SHP77 treated with DMSO at 0.1 percent for 48 hours (cell line): ENCODE measurements at places on chromosomes 6 and 20.

DNA sequence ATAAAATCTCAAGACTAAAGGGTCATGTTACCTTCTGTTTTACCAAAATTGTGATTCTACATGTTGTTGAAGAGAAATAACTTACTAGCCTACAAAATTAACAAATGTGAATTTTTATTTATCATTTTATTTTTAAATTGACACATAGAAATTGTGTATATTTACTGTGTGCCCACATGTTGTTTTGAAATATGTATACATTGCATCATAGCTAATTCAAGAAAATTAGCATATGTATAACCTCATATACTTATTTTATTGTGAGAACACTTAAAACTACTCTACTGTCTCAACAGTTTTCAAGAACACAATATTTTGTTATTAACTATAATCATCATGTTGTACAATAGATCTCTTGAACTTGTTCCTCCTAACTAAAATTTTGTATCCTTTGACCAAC is 177.8 kb downstream of the EPM2A start:
- DNase-seq: no peak

DNA sequence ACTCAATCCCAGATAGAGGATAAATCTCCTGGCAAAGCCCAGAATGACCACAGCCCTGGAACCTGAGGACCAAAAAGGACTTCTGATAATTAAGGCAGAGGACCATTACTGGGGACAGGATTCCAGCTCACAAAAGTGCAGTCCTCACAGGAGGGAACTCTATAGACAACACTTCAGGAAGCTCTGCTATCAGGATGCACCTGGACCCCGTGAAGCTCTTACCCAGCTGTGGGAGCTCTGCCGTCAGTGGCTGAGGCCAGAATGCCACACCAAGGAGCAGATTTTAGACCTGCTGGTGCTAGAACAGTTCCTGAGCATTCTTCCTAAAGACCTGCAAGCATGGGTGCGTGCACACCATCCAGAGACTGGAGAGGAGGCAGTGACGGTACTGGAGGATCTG is 992 bp downstream of the ZSCAN16 start:
- no peak for DNase-seq

GRCh38 chr6:155708100-155708499 is 252.5 kb upstream of the NOX3 start:
- DNase-seq: no peak

DNA sequence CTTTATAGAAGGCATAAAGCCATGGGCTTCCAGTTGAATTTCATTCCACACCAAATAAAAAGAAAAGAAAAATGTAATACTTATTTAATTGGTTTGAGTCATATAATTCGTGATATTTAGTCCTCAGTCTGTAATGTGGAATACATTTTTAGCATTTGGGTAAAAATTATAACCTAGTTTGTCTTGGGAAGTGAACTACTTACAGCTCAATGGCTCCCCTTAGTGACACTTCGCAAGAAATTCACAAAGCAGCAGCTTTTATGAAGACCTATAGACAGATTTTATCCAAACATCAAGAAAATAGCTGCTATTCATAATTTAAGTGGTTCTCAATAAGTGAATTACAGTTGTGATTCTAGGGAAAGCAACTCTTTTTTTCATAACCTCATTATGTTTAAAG is 72.1 kb downstream of the RSPO3 start:
- DNase-seq: no peak

- peak; percentile 1 for DNase-seq
These were observed 28.4 kb downstream of the LYRM2 start for GRCh38 chr6:89610149-89610642.

DNA sequence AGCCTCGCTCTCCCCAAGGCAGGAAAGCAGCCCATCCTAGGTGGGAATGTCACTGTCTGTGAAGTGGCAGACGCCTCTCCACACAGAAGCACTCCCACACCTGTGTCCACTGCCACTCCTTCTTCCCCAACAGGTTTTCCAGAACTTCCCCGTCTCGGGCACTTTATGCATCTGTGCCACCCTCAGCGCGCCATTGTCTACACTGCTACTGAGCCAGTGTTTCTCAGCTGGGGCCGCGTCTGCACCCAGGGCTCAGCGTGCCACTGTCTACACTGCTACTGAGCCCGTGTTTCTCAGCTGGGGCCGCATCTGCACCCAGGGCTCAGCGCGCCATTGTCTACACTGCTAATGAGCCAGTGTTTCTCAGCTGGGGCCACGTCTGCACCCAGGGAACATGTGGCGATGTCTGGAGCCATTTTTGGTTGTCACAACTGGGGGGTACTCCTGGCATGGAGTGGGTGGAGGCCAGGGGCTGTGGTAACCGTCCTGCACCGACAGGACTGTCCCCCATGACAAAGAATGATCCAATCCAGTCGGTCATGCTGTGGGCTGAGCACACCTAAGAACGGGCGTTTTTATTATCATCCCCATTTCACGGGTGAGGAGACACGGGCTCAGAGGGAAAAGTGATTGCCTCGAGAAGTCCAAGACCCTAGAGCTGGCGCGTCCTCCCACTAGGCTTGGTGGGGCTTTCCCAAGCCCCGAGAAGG is 41.7 kb upstream of the ZBP1 start:
- no peak for DNase-seq

- DNase-seq: peak; percentile 23
These were observed 180.4 kb downstream of the ZDHHC14 start for GRCh38 chr6:157561414-157561790.

DNA sequence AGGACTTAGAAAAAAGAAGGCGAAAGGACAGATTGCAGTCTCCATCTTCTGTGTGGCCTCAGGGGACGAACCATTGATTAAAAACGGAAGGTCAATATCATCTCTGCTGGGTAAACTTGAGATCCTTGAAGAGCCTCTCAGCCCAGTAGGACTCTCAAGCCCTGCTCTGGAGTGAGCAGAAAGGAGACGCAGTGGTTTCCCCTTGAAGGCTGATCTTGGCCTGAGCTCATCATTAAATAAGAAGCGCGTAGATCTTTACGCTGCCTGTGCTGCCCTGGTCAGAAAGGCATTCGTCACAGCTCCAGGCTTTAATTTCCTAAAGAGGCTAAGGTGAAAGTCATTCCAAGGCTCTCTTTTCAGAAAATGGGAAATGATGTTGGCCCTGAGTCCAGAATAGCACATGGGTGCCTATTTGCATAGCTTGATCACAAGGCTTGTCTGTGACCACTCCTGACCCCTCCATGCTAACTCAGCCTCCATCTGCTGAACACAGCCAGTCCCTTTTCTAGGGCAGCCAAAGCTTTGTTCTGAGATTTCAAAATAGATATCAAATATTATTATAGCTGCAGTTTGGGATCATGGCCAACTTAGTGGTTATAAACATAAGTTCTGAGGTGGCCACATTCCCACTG is 29.3 kb upstream of the XRN2 start:
- DNase-seq: peak; percentile 8

- no peak for DNase-seq
These were observed 187.5 kb downstream of the MOXD1 start for GRCh38 chr6:132213732-132214131.

GRCh38 chr6:138331444-138331843 is 46.3 kb upstream of the SMIM28 start:
- DNase-seq: no peak

DNA sequence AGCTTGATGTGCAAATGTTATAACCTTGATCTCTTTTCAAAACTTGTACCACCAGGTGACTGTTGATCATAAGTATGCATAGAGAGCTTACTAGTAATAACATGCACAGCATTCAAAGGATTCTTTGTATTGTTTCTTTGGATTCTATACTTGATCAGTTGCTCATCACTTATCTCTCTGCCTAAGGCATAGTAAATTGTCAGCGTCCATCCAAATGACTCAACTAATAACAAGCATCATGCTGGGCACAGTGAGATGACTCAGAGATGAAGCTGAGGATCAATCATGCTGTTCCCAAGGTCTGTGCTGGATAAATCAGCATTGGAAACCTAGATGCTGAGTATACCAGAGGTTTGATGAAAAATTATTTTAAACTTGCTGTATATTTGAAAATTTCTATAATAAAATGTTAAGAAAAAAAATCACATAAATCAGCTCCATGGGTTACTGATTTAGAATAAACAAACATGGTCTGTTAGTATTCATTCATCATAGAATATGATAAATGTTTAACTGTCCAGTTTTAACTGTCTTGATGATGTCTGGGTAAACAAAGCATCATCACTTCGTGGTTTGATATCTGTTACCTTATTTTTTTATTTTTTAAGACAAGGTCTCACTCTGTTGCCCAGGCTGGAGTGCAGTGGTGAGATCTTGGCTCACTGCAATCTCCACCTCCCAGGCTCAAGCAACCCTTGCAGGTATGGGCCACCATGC is 45.6 kb upstream of the SGK1 start:
- DNase-seq: no peak

DNA sequence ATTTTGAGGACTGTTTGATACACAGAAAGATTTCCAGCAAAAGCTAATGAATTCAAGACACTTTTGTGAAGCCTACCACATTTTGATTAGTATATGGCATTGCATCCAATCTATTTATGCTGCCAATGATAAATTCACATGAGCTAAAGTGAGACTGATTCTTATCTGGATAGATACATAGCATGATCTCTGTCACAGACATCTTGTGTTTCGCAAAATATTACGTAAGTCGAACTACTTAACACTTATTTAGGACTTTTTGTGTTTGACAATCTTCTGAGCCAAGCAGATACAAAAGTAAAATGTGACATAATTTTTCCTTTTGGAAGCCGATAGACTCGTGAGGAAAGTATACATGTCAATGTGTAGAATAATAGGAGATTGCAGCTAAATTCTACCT is 251.6 kb downstream of the HACE1 start:
- no peak for DNase-seq

DNA sequence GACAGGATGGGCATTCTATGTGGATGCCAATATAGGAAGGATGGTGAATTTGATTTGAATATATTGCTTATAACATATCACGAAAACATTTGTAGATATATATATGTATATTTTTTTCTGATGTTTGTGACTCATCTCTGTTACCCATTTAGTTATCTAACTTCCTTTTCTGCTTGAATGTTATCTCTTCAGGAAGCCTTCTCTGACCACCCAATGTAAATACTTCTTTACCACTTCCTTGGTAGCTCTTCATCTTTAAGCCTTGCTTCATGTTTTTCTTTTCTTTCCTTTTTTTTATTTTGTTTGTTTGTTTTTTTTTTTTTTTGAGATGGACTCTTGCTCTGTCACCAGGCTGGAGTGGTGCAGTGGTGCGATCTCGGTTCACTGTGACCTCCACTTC is 260.5 kb upstream of the EPHA7 start:
- no peak for DNase-seq

- DNase-seq: no peak
These were observed 34.1 kb downstream of the TAF4 start for GRCh38 chr20:62031462-62032092.

GRCh38 chr6:111722179-111722731 is 116.6 kb upstream of the TRAF3IP2 start:
- no peak for DNase-seq

GRCh38 chr20:54179946-54180345 is 6.2 kb upstream of the CYP24A1 start:
- no peak for DNase-seq

- DNase-seq: no peak
These were observed 6.0 kb upstream of the PRL start for GRCh38 chr6:22302838-22303237.

DNA sequence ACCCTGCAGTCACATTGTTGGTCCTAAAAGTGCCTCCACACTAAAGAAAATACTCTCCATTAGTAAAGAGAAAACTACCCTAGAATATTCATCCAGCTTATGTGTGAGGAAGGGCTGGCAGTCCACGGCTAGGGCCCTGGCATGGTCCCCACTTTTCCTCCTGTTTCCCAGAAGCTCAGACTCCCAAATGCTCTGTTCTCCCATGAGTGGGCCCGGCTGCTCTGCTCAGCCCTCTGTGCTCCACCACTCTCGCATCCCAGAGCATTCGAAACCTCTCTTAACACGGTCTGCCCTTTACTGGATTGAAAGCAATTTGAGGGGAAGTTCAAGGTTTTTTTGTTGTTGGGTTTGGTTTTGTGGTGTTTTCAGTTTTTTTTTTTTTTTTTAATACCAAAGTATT is 61.8 kb downstream of the APCDD1L start:
- no peak for DNase-seq

GRCh38 chr6:22214314-22214713 is 82.5 kb downstream of the PRL start:
- no peak for DNase-seq

DNA sequence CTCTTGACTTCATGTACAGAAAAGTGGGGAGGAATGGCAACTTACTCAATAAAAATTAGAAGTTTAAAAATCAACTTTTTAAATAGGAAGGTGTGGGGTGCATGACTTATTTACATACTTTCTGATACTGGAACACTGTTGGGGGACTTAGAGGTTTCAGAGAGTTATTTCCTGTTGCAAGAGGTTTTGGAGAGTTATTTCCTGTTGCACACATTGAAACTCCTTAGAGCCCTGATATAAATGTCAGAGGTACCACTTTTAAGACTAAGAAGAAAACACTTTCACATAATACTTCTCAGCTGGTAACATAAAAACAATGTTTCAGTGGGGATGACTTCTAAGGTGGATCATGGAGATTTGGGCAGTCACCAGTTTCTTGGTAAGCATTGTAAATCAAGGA is 579.9 kb downstream of the MMUT start:
- no peak for DNase-seq

- DNase-seq: no peak
These were observed 12.6 kb downstream of the VPS52 start for GRCh38 chr6:33259032-33259431.

DNA sequence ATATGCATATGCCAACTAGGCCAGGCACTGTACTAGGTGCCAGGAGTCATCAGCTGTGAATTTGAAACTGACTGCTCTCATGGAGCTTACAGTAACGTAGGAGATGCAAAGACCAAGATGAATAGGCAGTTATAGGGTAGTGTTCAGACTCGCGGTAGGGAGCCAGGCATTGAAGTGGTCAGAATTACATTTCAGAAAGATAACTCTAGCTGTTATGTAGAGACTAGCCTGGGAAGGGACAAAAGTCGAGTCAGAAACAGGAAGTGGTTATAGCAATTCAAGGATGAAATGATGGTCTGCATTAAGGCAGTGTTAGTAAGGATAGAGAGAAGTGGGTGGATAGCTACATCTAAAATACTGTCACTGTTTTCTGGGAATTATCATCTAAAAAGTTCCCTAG is 56.6 kb downstream of the PCMT1 start:
- no peak for DNase-seq

- DNase-seq: no peak
These were observed 58.9 kb downstream of the MAFB start for GRCh38 chr20:40630099-40630498.

GRCh38 chr6:105601541-105602236 is 198.8 kb upstream of the PREP start:
- no peak for DNase-seq
